H1 (cell line): ENCODE measurements at places on chromosomes 12 and 14. TPM values are rescaled to one million over a fixed set of nuclear protein-coding genes. Genes with fewer than 3 reads are reported as not detected.

GRCh38 chr12:91383099-91383498 lies 200.5 kb upstream of the DCN start:
- peaks cover 2% of the 10 kb centered on the region for H3K4me1 ChIP-seq
- H3K36me3 ChIP-seq: no peaks in the 10 kb centered on the region
- DNase-seq: no peak

Gene ARMH4
- 24.8 and 25.4 TPM in 2 replicates for total RNA-seq

DNA sequence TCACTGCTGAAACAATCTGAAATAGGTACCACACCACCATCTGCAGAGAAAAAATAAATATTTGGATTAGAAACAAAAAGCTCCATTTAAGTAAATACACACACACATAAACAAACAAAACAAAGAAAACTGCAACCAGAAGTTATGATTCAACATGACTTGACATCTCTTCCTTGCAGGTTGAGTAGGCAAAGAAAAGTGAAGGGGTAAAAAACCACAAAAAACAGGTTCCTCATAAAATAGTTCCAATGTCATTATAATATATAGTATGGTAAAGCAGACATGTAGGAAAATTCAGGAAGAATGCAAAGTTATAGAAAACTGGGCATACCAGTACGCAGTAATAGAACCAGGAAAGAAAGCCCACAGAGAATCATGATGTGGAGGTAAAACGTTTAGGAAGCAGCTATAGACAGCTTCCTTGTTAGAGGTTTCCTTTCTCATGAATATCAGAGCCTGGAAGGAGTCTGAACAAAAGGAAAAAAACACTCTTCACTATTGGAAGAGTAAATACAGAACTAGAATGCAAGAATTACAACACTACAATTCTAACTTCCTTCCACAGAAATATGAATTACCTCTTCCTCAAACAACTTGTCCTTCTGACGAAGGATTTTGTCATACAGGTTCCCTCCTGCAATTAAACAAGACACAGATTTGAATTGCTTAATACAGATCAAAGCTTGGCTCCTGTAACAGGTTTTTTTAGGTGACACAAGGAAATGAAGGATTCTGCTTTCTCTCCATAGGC lies 6.1 kb downstream of the NEK9 start:
- DNase-seq: no peak
- H3K4me3 ChIP-seq: no peak overlapping the region
- no peaks in the 10 kb centered on the region for H3K27me3 ChIP-seq

Gene TAS2R7
- not detected in 2 replicates for total RNA-seq

GRCh38 chr12:22797701-22798100 lies 172.7 kb downstream of the ETNK1 start:
- no peak for DNase-seq
- H3K4me1 ChIP-seq: no peaks in the 10 kb centered on the region
- H3K27ac ChIP-seq: no peak overlapping the region
- H3K27me3 ChIP-seq: peaks cover 1% of the 10 kb centered on the region
